ENCODE measurements at places on chromosomes 1 and 21.
A peak's percentile ranks its signal among the peaks of the same experiment; 100 is the strongest.

DNA sequence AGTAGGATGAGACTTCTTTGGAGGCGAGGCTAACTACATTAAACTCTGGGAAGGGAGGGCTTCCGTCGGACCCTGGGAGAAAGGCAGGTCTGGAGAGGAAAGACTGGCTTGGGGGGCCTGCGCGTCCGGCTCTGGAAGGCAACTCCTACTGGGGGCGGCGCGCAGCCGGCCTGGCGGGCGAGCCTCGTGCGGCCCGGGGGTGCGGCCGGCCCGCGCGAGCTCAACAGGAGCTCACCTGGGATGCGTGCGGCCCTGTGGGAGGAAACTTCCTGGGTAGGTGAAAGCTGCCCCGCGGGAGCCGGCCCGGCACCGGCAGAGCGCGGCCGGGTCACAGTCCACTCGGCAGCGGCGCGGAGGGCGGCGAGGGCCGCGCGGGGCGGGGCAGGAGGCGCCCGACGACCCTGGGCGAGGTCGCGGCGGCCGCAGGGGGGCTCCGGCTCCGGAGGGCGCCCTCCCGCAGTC lies 449 bp downstream of the EPS15 start:
- DNase-seq = no peak

- DNase-seq = no peak
These were observed at the start of gene SCP2 for GRCh38 chr1:52927212-52928014. SCP2 (plus strand) TSS chr1:52927276; CDS start chr1:52927397, 121 bp downstream.

GRCh38 chr1:30446095-30446494 lies 277.3 kb downstream of the MATN1 start:
- DNase-seq = no peak

DNA sequence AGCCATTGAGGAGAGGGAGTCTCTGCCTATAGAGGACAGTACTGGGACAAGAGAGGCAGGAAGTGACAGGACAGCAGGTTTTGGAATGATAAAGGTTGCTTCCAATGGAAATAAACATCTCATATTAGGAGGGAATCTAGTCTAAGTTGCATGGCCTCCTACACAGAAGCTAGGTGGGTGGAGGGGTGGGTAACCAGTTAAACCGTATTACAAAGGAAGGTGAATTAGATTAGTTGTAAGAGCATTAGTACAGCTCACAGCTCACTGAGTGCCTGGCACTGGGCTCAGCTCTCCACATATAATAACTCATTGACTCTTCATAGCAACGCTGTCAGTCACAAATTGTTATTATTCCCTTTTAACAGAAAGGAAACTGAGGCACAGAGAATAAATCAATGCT lies 468.1 kb downstream of the PTPRU start:
- no peak for DNase-seq

- DNase-seq = no peak
These were observed 299.7 kb upstream of the PRMT6 start for GRCh38 chr1:106756752-106757151.

GRCh38 chr1:24790490-24790889 lies 45.2 kb downstream of the CLIC4 start:
- no peak for DNase-seq

DNA sequence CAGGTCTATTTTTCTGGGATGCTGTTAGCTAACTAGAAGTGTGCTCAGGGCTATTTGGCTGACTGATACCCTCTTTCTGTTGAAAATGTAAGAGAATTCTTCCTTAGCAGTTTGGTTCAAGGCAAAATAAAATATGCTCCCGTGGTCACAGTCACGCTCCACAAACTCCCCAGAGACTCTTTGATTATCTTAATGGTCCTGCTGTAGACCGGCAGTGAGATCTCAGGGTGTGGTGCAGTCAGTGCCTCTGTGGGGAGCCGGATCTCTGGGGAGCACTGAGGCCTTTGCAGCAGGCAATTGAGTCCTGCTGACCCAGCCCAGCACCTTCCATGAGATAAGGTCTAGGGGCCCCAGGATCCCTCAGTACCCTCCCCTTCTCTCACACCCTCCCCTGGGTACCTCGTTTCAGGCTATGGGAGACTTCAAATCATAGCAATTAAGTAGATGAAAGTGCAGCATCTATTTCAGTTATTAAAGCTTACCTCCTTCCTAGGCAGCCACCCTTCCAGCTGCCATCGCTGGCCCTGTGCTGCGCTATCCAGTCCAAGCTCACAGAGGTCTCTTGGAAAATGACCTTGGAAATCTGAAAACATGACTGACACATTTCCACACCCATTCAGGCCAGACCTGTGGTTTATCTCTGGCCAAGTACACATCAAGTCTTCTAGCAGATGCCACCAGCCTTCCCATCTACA lies 98.1 kb downstream of the SEC16B start:
- no peak for DNase-seq

DNA sequence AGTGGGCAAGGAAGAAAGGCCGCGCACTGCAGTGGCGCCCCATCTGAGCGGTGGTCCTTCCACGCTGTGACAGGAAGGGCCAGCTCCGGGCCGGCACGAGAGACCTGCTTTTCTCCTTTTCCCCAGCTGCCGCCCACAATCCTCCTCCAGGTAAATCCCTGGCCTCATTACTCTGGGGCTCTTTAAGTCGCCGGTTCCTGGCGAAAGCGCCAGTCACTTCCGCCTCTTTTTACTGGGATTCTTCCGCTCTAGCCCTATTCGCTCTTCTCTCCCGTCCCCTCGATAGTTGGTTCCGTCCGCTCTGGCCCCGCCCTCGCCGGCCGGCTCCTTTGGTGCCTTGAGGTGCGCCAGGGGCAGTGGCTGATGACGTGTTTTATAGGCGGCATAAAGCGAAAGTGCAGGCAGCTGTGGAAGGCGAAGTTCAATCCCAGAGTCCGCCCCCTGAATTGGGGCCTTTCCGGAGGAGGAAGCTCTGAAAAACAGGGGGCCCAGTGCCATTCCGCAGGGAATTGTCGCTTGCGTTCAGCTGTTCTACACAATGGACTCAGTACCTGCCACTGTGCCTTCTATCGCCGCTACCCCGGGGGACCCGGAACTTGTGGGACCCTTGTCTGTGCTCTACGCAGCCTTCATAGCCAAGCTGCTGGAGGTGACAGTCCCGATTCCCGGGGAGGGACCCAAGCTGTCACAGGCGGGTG lies 26.2 kb downstream of the MIA3 start:
- peak; percentile 88 for DNase-seq

GRCh38 chr1:222325506-222325905 lies 222.4 kb downstream of the HHIPL2 start:
- DNase-seq = no peak

GRCh38 chr1:217138173-217138765 lies 415.0 kb upstream of the ESRRG start:
- no peak for DNase-seq

DNA sequence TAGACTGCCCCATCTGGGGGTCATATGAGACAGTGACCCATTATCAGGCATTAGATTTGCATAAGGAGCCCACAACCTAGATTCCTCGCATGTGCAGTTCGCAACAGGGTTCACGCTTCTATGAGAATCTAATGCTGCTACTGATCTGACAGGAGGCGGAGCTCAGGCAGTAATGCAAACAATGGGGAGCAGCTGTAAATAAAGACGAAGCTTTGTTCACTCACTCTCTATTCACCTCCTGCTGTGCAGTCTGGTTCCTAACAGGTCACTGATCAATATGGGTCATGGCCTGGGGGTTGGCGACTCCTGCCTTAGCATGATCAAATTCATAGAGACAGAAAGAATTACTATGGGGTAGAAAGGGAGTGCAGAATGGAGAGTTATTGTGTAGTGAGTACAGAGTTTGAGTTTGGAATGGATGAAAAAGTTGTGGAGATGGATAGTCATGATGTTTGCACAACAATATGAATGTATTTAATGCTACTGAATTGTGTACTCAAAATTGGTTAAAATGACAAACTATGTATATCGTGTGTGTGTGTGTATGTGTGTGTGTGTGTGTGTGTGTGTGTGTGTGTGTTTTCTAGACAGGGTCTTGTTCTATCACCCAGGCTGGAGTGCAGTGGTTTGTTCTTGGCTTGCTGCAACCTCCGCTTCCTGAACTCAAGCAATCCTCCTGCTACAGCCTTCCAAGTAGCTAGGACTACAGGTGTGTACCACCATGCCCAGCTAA lies 42.2 kb downstream of the BTF3L4 start:
- no peak for DNase-seq

DNA sequence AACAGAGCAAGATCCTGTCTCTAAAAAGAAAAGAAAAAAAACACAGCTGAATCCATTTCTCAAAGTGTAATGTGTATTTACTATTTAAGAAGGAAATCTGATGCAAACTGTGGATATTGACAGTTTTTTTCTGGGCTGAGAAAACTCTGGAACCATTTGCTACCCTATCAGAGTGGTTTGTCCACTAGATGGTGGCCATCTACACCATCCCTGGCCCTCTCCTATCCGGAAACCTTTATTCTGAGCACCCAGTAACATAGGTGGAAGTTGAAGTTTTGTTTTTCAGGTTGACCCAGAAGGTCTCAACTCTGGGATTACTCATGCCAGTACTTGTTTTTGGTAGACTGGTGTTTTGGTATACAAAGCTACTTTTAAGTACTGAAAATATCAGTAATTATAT lies 20.2 kb downstream of the ECHDC2 start:
- DNase-seq = no peak

- no peak for DNase-seq
These were observed 1.2 kb upstream of the ATP13A2 start for GRCh38 chr1:17012775-17013490.

- no peak for DNase-seq
These were observed 601 bp downstream of the CCT8 start for GRCh38 chr21:29072873-29073221.

DNA sequence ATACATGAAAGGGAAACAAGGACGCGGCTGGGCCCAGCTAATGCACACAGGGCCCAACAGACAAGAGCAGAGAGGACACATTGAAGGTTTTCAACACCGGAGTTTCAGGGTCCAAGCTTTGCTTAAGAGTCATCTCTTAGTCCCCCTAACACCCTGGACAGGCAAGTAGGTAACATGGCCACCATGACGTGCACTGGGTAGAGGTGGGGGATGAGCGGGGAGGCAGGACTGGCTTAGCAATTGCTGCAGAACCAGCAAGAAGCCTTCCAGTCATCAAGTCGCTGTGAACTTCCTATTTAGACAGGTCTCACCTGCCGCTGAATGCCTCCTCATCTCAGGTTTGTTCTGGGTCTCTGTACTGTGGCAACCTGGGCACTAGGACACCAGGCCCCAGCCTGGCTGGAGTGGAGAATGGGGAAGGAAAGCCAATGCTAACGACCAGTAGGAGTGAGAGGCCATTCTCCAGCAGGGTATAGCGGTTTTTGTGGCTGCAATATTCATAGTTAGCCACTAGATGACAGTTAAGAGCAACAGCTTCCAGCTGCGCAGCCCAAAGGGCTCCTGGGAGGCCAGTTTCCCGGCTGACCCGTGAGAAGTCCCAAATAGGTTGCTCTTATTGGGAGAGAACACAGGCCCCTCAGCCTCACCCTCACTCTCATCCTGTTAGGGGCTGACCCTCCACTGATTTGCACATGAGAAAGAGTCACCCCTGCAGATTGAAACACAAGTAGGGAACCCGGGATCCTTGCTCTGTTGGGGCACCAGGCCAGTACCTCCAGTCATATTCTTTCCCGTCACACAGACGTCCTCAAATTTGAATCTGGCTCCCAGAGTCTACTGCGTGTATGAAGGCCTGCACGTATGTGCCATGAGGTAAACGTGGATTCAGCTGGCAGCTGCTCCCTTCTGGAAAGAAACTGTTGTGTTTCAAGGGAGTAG lies 6.0 kb upstream of the PIGC start:
- DNase-seq = no peak

GRCh38 chr1:25550683-25551310 lies 7.4 kb downstream of the LDLRAP1 start:
- no peak for DNase-seq

GRCh38 chr21:38303300-38303699 lies 46.5 kb downstream of the KCNJ15 start:
- peak; percentile 73 for DNase-seq

DNA sequence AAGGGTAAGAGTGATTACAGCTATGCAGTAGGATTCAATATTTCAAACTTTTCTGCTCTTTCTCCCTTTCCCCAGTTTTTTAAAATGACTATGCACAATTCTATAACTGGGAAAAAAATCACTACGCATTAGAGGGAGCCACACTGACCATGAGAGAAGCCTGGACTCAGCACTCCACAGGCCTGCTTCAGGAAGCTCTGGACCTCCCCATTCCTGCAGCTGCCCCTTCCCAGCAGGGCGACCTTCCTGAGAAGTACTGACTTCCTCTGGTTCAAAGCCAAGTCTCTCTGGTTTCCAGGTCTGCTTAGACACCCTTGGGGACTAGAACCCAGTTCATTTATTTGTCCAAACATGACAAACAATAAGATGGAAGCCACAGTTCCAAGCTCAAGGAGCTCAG lies 42.0 kb upstream of the CLSTN1 start:
- no peak for DNase-seq

DNA sequence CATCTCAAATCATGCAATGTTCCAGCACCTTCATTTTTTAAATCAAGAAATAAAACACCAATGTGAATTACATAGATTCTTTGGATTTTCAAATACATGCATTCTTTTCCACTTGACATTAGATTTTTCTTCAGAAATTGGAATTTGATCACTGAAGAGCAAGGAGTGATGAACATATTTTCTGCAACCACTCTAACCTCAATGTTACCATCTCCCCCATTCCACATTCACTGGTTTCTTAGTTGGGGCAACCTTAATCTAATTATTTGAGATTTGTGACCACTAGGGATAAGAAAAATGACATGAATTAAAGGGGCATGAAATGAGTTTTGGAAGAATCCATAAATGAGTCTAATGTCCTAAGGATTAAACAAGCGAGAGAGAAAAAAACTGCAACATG lies 168.7 kb upstream of the NR5A2 start:
- no peak for DNase-seq

DNA sequence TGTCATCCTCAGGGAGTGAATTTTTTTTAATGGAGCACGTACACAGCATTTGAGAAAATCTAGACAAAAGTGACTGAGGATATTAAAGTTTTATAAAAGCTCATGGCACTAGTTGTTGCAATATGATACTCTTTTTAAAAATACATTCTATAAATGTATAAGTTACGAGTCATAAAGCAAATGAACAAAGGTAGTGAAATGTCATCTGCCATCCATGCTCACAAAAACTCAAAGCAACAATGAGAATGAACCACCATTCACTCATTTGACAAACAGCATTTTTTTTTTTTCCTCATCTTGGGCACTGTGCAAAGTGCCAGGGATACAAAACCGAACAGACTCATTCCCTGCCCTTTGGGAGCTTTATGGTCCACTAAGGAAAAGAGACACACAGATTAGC lies 38.7 kb downstream of the GPR137B start:
- no peak for DNase-seq

GRCh38 chr1:180179162-180179957 lies 24.7 kb downstream of the QSOX1 start:
- DNase-seq = no peak

- no peak for DNase-seq
These were observed 192.6 kb downstream of the GABPA start for GRCh38 chr21:25927195-25927880.

Measured in AG04449 (cell line).